OCI-LY7 (cell line): ENCODE measurements at places on chromosomes 2 and 18.

- DNase-seq = no peak
Observed at GRCh38 chr2:217466104-217466503, 536.7 kb downstream of the TNS1 start.

- DNase-seq = no peak
Observed at GRCh38 chr2:110812726-110813645, 80.6 kb downstream of the ACOXL start.

GRCh38 chr2:237053066-237053465 lies 32.6 kb upstream of the COPS8 start:
- DNase-seq = no peak

GRCh38 chr2:38598991-38599295 lies 3.8 kb downstream of the HNRNPLL start:
- no peak for DNase-seq

DNA sequence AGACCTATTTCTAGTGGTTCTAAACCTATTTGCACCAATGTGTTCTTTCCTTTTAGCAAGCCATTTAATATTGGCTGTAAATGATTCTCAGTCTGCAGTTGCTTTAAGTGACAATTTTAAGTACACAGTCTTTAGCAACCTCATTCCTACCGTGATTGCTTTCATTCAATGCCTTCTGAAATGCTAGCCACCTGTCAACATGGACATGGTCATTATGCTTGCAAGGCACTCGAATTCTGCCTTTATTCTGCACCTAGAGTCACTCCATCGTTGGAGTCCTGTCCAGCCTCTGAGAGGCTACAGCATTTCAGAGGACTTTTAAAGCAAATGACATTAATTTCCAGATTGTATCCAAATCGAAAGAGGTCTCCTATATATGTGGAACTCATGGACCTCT lies 115.1 kb downstream of the IRS1 start:
- no peak for DNase-seq
